ENCODE measurements at places on chromosomes 6 and 20.

DNA sequence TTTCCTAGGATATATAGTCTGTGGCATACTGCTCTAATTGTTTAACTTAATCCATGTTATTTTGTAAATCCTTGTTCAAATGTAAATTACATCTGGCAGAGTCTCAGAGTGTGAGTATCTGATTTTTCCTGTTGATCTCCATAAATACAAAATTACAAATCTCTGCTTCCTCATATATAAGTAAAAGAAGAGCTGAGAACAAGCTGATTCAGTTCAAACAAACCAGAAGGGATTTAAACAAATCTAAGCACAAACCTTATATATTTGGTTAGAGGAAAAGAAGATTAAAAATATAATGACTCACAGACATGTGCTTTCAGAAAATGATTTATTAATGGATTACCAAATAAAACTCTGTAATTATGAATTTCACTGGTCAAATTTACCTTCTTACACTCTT is 37.3 kb downstream of the KIF13A start:
- DNase-seq: no peak

- DNase-seq: no peak
Observed at GRCh38 chr6:21079468-21080048, 514.0 kb upstream of the SOX4 start.

- DNase-seq: no peak
Observed at GRCh38 chr6:89118931-89119330, 1.1 kb upstream of the SRSF12 start.

DNA sequence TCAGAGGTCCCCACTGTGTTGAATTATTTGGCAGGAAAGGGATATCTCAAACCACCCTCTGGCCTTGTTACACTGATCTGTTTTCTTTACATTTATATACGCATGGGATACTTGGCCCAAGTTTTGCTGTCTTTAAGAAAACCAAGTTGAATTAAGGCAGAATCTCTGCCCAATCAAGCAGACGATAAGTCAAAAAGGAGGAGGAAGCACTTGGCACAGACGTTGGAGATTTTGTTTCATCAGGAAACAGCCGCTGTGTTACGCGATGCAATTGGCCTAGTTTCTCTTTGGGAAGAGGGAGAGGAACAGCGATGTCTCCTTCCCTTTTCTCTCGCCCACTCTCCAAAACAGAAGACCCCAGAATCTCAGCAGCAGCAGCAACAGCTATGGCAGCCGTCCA is 20.2 kb upstream of the NAA20 start:
- no peak for DNase-seq

GRCh38 chr6:164108869-164109769 is 694.6 kb downstream of the QKI start:
- no peak for DNase-seq

Measured in stimulated activated CD8-positive, alpha-beta memory T cell treated with anti-CD3 and anti-CD28 coated beads, Interleukin-4, amount 100 ng/mL, for 1 hour (primary cell).